ENCODE measurements at places on chromosomes 1 and 21. TPM values are rescaled to one million over a fixed set of nuclear protein-coding genes. Genes with fewer than 3 reads are reported as not detected.
A peak's percentile ranks its signal among the peaks of the same experiment; 100 is the strongest.

DNA sequence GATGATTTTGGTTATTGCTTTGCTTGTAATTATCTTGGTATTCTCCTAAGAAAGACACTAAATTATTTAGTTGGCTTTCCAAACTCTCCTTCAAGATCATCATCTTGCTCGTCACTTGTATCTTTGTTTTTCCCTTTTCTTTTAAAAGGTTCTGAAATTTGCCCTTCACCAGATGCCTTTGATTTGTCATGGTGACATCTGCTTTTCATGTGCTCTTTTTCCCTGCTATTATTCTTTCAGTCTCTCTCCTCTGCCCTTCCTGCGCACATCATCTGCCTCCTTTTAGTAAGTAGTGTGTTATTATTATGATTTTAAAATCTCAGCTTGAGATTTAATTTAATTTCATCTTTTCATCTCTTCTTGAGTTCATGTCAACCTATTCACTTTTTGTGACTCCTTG is 92.1 kb downstream of the BACH1 start:
- H3K4me1 ChIP-seq, result no peaks in the 10 kb centered on the region
- DNase-seq, result no peak
- H3K4me3 ChIP-seq, result no peak overlapping the region
- H3K36me3 ChIP-seq, result no peaks in the 10 kb centered on the region
- H3K27ac ChIP-seq, result no peak overlapping the region

DNA sequence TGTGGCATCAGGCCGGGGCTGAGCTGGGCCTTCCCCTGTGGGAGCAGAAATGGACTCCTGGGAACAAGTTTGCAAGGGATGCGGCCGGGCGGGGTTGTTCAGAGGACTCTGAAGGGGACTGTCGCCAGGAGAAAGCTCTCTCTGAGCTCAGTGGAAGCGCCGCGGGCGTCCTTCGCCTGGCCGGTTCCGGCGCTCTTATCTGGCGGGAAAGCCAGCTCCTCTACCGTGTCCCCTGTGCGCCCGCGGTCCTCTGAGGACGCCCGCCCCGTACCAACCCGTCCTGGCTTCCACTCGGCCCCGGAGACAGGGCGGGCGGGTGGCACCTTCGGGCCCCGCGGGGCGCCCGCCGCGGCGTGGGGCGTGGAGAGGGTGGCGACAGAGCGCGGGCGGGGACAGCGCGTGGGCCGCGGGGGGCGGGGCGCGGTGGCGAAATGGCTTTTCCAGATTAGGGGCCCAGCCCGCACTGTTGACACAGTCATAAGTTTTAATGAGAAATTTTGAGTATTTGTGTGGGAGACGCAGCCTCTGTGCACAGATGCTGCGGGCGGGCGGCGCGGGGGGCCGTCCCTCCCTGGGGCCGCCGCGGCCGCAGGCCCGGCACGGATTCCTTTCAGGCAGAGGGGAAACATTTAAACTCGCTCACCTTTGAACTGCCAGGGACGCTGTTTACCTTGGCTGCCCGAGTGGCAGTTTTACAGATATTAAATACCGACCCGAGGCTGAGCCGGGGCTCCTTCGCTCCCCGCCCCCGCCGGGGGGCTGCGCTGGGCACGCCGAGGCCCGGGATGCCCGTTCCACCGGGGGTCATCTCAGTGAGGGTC is 70.2 kb downstream of the FOXD2 start:
- H3K27ac ChIP-seq, result no peak overlapping the region
- peak overlapping the region; percentile 51 for H3K4me3 ChIP-seq
- peaks cover 22% of the 10 kb centered on the region for H3K27me3 ChIP-seq
- DNase-seq, result no peak
- peaks cover 13% of the 10 kb centered on the region for H3K4me1 ChIP-seq
- H3K36me3 ChIP-seq, result no peaks in the 10 kb centered on the region

DNA sequence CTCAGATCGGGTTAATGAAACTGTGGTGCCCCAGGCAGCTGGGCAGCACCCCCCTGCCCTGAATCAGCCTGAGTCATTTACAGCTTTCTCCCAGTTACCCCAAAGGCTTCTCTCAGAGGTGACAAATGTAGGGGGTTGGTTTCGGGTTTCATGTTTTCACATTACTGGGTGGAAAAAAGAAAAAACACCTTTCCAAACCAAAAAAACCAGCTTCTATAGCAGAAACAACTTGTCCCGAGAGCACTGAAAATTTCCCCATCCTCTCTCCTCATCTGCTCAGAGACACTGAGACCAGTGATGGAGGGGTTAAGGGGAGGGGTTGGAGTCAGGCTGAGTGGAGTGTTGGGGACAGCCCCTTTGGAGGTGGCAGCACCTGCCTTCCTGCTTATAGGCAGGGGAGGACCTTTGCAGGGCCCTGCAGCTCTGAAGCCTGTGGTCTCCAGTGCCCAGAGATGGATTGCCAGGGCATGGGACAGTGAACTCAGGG is 15.6 kb downstream of the UTP11 start:
- no peak for DNase-seq
- H3K36me3 ChIP-seq, result peaks cover 13% of the 10 kb centered on the region
- peaks cover 20% of the 10 kb centered on the region for H3K4me1 ChIP-seq
- no peak overlapping the region for H3K4me3 ChIP-seq
- H3K27me3 ChIP-seq, result no peaks in the 10 kb centered on the region

DNA sequence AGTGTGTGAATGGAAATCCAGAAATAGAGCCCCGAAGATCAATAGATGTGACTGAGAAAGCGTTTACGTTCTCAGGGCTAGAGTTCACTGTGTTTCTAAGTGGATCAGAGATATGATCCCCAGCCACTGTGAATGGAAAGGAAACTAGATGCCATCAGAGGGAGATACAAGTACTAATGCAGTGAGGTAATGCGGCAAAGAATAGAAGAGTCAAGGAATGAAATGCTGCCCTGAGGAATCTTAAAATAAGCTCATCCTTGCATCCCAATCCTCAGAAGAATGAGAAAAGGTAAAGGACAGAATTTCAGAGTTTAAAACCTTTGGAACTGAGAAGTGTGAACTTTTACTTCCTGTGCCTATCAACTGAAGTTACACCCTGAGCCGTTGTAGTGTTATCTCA is 165.5 kb upstream of the ESRRG start:
- no peaks in the 10 kb centered on the region for H3K4me1 ChIP-seq
- H3K4me3 ChIP-seq, result no peak overlapping the region
- no peaks in the 10 kb centered on the region for H3K27me3 ChIP-seq
- no peaks in the 10 kb centered on the region for H3K36me3 ChIP-seq
- H3K27ac ChIP-seq, result no peak overlapping the region

GRCh38 chr1:231853588-231854207 is 227.1 kb downstream of the DISC1 start:
- no peaks in the 10 kb centered on the region for H3K27me3 ChIP-seq
- no peak overlapping the region for H3K27ac ChIP-seq
- H3K36me3 ChIP-seq, result no peaks in the 10 kb centered on the region
- H3K4me1 ChIP-seq, result no peaks in the 10 kb centered on the region
- no peak overlapping the region for H3K4me3 ChIP-seq

DNA sequence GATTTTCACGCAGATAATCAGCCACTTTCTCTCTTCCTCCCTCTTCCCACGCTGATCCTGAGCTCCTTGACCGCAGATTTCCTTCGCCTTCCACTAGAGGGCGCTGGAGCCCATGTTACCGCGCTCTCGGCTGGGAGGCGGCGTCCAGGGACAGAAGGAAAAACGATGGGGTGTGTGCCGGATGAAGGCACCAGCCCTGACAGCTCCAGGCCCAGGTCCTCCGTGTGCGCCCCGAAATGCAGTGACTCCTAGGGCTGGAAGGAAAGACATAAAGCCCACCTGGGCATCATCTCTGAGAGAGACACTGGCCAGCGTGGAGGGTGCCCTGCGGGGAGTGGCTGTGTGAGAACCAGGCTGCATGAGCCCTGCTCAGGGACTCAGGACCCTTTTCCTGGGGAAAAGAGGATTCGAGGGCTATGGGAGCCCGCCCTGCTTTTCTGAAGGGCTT is 44.9 kb upstream of the CYP2J2 start:
- no peaks in the 10 kb centered on the region for H3K36me3 ChIP-seq
- DNase-seq, result peak; percentile 77
- no peaks in the 10 kb centered on the region for H3K4me1 ChIP-seq
- no peak overlapping the region for H3K4me3 ChIP-seq
- H3K27ac ChIP-seq, result no peak overlapping the region
- H3K27me3 ChIP-seq, result no peaks in the 10 kb centered on the region

GRCh38 chr1:222899471-222899870 is 84.6 kb downstream of the DISP1 start:
- H3K4me3 ChIP-seq, result no peak overlapping the region
- H3K4me1 ChIP-seq, result no peaks in the 10 kb centered on the region
- no peaks in the 10 kb centered on the region for H3K36me3 ChIP-seq
- H3K27me3 ChIP-seq, result no peaks in the 10 kb centered on the region

GRCh38 chr1:238469146-238469631 is 578.5 kb upstream of the ZP4 start:
- H3K27ac ChIP-seq, result no peak overlapping the region
- peak overlapping the region; percentile 19 for H3K4me3 ChIP-seq
- no peak for DNase-seq
- H3K4me1 ChIP-seq, result no peaks in the 10 kb centered on the region

GRCh38 chr1:192261476-192261875 is 55.3 kb upstream of the RGS21 start:
- H3K4me3 ChIP-seq, result no peak overlapping the region
- H3K27ac ChIP-seq, result no peak overlapping the region
- no peak for DNase-seq
- no peaks in the 10 kb centered on the region for H3K36me3 ChIP-seq

DNA sequence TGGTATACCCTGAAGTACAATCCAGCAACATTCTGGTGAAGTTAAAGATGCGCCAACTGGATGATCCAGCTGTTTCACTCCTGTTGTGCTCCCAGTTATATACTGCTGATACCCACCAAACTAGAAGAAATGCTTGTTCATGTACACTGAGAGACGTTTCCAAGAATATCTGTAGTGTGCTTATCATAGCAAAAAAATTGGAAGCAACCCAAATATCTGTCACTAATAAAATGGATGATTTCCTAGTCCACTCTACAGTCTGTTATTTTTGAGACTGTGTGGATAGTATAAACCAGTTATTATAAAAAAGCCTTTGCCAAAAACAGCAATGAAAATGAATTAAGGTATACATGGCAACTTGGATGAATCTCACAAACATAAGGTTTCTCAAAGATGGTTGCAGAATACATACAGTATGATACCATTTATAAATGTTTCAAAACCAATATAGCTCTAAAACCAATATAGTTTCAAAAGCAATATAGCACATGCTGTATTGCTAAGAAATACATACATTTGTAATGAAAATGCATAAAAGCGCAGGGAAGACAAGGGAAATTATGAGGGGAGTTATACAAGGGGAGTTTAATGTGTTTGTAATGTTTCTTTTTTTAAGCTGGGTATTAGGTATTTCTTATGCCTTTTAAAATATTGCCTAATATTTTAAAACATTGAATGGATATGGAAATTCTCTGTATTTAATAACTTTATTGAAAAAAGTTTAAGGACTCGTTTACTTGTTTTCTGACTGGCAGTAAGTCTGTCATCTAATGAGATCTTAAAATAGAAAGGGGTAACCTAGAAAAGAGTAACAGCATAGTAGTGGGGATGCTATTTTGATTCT is 36.5 kb downstream of the GPSM2 start:
- H3K4me3 ChIP-seq, result no peak overlapping the region
- no peaks in the 10 kb centered on the region for H3K36me3 ChIP-seq
- H3K27me3 ChIP-seq, result no peaks in the 10 kb centered on the region
- H3K4me1 ChIP-seq, result no peaks in the 10 kb centered on the region

DNA sequence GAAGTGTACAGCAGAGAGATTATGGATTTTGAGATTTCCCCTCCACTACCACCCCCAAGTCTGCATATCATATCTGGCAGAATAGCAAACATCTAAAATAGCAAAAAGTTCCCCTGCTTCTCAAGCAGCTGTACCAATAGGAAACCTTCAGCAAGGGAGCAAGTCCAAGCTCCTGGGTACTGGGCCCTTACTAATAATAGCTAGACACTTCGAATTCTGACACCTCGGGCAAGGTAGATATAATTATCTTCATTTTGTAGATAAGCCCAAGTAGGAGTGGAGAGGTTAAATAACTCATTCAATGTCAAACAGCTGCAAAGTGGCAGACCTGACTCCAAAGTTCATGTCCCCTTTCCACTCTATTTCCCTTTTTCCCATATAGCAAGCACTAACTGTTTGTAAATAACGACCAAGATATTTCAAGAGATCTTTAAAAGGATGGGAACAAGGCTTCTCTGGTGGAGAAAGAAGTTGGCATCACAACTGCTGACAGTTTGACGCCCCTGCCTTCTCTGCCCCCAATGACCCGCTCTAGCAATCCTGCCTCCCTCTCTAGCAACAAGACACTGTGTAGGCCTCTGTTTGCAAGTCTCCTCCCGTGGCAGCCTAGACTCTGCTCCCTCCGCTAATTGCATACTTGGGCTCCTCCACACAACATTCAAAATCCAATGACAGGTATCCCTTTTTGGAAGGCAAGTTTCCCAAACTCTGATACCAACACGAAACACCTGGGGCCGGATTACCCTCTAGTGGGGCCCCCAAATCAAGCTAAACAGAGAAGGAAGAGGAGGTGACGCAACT is 18.7 kb upstream of the ADAR start:
- H3K4me3 ChIP-seq, result peak overlapping the region; percentile 60
- DNase-seq, result no peak
- no peaks in the 10 kb centered on the region for H3K36me3 ChIP-seq
- peak overlapping the region; percentile 93 for H3K27ac ChIP-seq
- peaks cover 14% of the 10 kb centered on the region for H3K4me1 ChIP-seq

DNA sequence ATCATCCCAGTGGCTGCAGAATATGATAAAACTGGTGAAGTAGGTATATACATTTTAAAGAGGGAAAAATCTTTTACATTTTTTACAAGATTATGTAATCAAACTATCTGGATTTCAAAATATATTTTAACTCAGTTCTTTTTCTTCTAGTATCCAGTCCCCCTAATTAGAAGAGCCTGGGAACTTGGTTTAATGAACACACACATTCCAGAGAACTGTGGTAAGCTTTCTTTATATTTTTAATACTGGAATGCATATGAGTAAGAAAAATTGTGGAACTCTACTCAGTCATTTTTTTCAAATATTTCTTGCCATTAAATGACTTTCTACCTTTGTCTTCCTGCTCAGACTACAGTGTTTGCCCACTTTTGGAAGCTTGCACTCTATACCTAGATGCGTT is 8.2 kb downstream of the ACADM start:
- H3K4me1 ChIP-seq, result no peaks in the 10 kb centered on the region
- no peak overlapping the region for H3K27ac ChIP-seq
- DNase-seq, result no peak
- peaks cover 53% of the 10 kb centered on the region for H3K36me3 ChIP-seq

- no peaks in the 10 kb centered on the region for H3K27me3 ChIP-seq
- H3K36me3 ChIP-seq, result no peaks in the 10 kb centered on the region
- no peak overlapping the region for H3K27ac ChIP-seq
- H3K4me3 ChIP-seq, result no peak overlapping the region
- DNase-seq, result peak; percentile 62
- no peaks in the 10 kb centered on the region for H3K4me1 ChIP-seq
Observed at GRCh38 chr1:6498576-6499111, 7.2 kb upstream of the PLEKHG5 start.

ILF2 gene
- total RNA-seq, result 77.0 TPM

TRMT13 gene
- 17.4 TPM for total RNA-seq

RFX5 gene
- 64.0 TPM for total RNA-seq

BSND gene
- not detected for total RNA-seq

CRYAA gene
- total RNA-seq, result not detected

ODR4 gene
- total RNA-seq, result 9.0 TPM

PEAR1 gene
- 4.2 TPM for total RNA-seq

GABRD gene
- total RNA-seq, result not detected

Data from sigmoid colon (tissue), 7 donors.